Activated CD4-positive, alpha-beta T cell treated with anti-CD3 and anti-CD28 coated beads, Interleukin-2, amount 50 U/mL, for 24 hours (primary cell): ENCODE measurements at places on chromosomes 16 and 17.

DNA sequence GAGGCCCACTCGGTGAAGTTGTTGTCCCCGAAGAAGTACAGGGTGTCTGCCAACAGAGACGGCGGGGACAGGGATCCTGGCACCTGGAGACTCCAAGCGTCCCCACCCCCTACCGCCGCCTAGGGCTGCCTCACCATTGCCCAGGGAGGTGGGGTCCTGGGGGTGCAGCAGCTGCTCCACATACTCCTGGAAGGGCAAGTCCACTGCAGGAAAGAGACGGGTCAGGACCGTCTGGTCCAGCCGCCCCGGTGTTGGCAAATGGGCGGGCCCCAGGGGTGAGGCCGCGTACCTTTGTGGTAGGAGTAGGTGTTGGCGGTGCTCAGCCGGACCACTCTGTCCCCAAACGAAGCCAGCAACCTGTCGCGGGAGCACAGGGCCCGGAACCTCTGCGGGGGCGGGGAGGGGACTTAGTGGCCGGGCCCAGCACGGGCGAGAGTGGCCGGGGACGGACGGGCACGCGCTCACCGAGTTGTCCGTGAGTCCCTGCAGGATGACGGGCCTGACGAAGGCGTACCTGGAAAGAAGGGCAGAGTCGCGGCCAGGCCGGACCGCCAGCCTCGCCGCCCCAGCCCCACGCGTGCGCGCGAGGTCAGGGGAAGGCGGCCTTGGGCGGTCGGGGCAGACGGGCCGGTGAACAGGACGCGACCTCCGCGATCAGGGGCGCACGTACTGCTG lies 601 bp downstream of the JMJD8 start:
- no peak for DNase-seq

DNA sequence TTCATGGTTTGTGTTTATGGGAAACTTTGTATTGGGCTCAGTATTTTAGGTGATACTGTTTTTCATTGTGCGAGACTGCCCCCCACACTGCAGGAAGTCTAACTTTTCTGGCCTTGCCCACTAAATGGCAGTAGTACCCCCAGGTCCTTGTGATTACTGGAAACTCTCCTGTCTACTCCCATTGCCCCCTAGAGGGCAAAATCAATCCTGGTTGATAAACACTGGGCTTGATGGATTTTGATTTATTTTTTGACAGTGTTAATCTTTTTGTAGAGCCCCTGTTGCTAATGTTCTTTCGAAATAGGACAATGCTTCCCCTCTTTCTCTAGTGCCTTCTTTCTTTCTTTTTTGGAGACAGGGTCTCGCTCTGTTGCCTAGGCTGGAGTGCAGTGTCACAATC lies 15.5 kb downstream of the METTL9 start:
- no peak for DNase-seq

- DNase-seq = no peak
These were observed 124.3 kb downstream of the SOCS1 start for GRCh38 chr16:11131706-11132105.

DNA sequence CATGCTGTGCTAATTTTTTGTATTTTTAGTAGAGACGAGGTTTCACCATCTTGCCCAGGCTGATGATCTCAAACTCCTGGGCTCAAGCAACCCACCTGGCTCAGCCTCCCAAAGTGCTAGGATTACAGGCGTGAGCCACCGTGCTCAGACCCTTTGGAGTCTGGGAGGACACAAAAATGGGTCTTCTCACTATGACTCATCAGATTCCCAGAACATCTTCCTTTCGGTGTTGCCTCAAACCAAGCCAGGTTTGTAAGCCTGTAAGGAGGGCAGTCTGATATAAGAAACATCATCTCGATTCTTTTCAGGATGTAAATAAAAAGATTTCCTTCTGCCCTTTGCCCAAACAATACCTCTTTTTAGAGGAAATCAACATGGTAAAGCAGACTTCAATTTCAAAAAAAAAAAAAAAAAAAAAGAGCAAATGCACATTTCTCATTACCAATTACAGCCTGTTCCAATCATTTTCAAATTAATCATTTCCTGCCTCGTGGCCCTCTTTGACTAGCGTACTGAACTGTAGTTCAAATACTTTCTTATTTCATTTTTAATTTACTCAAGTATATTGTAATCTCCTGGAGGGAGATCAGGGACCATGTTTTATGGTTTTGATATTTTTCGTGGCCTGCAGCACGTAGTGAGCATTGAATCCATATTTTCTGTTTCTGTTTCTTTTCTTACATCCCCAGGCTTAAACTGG lies 409.6 kb downstream of the GRIN2A start:
- DNase-seq = no peak

DNA sequence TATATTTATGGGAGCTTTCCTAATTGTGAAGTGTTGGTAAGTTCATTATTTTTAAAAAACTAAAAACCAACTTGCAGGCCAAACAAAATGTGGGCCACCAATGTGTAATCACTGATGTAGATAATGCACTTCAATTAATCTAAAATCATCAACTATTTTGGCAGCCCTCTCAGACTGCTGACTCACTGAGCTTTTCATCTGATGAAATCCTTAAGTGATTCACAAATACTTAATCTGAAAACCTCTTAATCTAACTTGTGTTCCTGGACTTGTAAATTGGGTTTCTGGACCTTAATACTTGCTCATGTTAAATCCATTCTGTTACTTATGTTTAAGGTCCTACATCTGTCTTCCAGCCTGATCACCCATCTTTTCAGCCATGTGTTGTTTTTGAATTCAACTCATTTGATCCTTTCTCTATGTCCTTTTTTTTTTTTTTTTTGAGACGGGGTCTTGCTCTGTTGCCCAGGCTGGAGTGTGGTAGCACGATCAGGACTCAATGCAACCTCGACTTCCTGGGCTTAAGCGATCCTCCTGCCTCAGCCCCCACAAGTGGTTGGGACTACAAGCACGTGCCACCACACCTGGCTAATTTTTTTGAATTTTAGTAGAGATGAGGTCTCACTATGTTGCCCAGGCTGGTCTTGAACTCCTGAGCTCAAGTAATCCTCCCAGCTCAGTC lies 39.0 kb downstream of the PRKCB start:
- no peak for DNase-seq

GRCh38 chr16:50526249-50526648 lies 21.9 kb upstream of the NKD1 start:
- DNase-seq = no peak

DNA sequence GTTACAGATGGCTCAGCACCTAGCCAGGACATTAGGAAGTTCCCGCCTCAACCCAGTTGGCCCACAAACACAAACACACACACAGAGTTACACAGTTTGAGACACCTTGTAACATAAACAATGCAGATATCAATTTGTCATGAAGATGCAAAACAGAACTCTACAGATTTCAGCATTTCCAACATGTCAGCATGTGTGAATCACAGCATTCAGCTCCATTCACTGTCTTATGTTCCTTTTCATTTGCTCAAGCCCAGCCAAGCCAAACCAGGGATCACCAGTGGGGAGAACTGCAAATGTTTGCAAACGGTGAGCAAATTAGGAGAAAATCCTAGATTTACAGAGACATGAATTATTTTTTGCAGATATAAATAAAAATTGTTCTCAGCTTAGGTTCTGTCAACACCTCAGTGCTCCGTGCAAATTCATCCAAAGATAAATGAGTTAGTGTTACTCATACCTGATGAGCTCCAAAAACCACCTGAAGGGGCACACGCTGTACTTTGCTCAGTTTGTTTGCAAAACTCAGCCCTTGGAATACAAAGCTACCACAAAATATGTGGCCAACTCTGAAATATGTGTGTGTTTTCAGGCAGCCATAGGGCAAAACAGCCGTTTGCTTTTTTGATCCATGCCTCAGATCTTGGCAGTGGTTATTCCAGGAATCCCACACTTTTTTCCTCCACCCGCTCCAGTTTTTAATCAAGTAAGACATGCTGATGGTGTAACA lies 16.3 kb upstream of the COX10 start:
- no peak for DNase-seq

GRCh38 chr17:14038206-14038605 lies 31.1 kb upstream of the COX10 start:
- no peak for DNase-seq

DNA sequence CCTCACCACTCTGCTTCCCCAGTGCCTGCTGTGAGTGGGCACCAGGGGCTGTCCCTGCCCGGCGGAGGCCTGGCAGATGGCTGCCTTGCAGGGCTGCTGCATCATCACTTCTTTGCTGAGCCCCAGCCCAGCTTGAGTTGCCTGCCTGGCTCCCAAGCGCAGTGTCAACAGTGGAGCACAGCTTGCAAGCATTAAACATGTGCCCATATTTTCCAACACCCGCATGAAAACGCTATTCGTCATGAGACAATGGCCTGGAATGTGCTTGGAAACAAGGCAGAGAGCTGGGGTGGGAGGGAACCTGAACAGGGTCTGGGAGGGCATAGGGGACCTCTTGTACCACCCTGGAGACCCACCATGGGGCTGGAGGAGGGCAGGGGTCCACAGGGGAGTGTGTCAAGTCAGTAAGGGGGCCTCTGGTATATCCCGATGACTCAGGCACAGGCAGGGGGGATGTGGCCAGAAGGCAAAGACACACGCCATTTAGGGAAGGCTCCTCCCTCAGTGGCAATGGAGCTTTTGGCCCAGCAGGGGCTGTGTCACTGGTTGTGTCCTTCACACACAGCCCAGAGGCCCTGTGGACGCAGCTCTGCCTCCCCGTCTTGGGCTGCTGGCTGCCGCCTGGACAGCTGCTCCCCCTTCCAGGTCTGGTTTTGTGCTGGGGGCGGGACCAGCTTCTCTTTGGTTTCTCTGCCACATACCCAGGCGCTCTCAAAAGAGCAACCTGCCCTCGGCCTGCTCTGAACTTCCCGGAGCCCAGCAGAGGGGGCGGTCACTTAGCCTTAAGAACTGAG lies 17.4 kb upstream of the MTSS2 start:
- no peak for DNase-seq

DNA sequence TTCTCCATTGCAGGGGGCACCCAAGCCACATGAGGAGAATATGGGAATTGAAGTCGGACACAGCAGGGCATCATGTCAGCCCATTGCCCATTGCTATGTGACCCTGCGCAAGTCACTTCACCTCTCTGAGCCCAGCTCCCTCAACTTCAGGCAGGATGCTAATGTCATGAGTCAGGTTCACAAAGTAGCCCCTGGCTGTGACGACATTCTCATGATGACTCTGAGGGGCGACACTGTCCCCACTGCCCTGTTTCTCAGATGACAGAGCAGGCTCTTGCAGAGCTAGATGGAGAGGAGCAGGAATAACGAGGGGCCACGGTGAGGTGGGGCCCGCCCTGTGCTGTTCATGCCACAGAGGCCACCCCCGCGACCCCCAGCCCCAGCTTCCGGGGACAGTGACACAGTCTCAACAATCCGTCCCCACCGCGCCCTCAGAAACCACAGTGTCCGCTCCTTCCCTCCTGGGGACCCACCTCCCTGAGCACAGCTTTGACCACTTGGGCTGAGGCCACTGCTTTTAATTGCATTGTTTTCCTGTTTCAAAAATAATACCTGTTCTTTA lies 13.2 kb upstream of the ZNF469 start:
- DNase-seq = no peak

GRCh38 chr17:78337244-78338109 lies 22.4 kb downstream of the SOCS3 start:
- DNase-seq = no peak

DNA sequence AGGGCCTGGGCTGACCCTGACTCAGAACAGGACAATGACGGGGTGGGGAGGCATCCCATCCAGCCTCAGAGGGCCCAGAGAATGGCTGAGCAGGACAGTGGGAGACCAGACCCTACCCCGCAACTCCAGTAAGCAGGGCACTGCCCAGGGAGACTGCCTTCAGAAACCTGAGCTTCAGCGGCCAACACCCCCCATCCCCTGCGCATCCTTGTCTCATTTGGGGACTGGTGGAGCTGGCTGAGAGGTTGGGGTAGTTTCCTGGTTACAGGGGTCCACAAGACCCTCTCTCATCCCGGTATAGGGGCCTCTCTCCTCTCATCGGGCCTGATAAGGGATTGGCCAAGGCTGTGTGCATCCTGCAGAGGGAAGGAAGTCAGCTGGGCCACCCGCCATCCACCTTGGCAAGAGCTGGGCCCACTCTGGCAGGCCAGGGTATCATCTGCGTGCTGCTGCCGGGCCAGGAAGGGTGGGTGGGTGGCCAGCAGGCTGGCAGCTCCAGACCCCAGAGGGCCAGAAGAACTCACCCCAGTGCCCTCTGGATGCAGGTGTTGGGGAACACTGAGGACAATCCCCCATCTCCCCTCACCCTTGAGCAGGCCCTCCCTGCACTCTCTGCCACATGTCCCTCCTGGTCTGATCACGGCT lies 229.1 kb downstream of the KATNIP start:
- no peak for DNase-seq

DNA sequence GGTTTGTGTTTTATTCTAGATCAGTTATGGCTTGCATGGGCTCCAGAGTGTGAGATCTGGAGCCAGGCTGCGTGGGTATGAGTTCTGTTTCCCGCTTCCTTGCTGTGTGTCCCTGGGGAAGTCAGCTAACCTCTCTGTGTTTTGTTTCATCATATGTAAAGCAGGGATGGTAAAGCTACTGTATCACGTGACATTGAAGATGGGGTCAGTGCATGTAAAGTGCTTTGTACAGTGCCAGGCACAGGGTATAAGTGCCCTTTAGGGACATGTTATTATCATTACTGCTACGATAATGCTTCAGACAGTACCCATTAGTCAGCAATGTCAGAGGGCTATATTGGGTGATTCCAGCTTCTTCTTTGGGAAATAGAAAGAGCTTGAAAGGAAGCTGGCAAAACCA lies 186.2 kb downstream of the FOXL1 start:
- no peak for DNase-seq

DNA sequence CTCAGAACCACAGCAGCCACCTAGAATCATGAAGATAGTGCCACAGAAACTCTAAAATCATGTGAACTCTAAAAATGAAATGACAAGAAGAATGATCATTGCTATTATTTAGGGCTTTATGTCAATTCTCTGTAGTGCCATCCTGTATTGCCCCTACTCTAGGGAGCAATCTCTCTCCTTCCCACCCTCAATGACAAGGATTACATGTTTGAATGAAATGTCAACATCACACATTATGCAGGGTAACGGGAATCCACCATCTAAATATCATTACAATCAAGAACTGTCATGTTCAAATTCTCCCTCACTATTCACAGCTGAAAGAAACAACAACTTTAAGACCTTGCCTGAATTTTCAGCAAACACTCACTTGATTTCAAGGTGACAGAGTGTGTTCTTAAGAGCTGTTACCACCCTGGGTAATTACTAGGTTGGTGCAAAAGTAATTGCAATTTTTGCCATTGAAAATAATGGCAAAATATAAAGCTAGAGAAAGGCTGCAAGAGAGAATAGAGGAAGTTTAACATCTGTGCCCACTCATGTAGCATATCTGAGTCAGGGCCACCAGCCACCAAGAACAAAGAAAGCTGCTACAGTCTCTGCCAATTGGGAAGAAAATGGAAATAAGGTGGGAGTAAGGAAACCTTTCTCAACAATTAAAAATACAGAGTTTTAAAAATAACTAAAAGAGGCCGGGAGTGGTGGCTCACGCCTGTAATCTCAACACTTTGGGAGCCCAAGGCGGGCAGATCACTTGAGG lies 112.8 kb upstream of the PSMD7 start:
- DNase-seq = no peak

DNA sequence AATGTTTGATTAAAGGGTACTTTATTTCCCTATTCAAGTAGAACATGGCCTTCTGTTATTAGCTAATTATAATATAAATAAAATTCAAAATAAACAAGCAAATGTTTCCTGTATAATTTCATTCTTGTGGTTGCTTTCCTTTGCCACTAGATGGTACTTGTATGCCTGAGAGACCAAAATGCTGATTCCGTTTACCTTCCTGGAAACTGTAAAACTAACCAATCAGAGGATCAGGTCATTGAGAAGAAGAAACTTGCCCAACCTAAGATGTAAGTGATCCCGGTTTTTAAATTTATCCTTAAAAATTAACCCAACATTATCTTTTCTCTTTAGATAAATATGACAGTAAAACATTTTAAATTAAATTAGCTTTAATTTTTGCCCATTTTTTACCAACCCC lies 8.1 kb upstream of the ABCA5 start:
- DNase-seq = no peak
